Neural crest cell (in vitro differentiated cells): ENCODE measurements at places on chromosomes 1 and 21. TPM values are rescaled to one million over a fixed set of nuclear protein-coding genes. Genes with fewer than 3 reads are reported as not detected.

PDE9A gene
- 31.4 and 40.7 TPM in 2 replicates for total RNA-seq

DNA sequence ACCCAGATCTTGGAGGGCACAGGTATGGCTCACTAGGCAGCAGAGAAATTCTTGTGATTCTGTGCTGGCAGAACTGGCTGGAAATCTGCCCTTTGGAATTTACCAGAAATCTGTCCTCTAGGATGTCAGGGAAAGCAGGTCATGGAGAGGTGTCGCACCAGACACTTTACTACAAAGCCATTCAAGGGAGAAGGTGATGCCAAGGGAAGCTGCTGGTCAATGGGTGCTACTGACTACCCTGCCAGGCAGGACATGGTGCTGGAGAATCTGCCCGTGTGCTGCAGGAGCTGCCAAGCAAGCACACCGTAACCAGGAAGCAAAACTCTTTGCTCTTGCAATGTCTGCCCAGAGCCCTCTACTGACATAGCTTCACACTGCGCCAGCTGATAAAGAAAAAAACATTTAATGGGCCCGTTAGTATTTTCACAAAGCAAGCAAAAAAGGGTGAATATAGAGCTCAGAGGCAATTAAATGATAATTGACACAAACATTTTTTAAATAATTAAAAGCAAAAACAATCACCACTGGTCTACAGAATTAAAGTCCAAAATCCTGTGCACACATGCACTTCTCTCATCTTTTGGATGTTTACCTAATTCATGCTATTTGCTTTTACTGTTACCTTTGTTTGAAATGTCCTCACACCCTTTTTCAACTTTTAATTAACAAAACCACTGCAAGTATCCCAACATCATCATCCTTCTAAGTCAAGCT lies 7.2 kb upstream of the FBXO28 start:
- peaks cover 8% of the 10 kb centered on the region for H3K4me1 ChIP-seq
- no peak for DNase-seq
- no peak overlapping the region for H3K27ac ChIP-seq
- no peaks in the 10 kb centered on the region for H3K36me3 ChIP-seq

DNA sequence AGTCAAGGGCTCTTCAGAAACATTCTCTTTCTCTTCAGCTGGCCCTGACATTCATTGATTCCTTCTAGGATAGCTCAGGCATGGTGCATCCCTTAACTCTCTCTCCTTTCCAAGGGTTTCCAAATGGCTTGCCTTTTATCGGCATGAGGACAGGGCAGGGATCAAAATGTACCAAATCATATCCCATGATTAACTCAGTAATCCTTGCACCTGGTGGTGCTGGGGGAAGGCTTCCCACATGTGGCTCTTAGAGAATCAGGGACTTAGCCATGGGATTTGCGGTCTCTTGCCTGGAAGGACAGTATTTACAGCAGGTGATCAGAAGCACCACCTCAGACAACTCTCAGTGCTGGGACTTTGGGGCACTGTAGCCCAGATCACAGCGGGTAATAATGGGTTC lies 46.2 kb upstream of the EDEM3 start:
- H3K27ac ChIP-seq: no peak overlapping the region
- no peaks in the 10 kb centered on the region for H3K27me3 ChIP-seq
- no peak for DNase-seq
- peaks cover 5% of the 10 kb centered on the region for H3K4me1 ChIP-seq
- no peak overlapping the region for H3K4me3 ChIP-seq

DNA sequence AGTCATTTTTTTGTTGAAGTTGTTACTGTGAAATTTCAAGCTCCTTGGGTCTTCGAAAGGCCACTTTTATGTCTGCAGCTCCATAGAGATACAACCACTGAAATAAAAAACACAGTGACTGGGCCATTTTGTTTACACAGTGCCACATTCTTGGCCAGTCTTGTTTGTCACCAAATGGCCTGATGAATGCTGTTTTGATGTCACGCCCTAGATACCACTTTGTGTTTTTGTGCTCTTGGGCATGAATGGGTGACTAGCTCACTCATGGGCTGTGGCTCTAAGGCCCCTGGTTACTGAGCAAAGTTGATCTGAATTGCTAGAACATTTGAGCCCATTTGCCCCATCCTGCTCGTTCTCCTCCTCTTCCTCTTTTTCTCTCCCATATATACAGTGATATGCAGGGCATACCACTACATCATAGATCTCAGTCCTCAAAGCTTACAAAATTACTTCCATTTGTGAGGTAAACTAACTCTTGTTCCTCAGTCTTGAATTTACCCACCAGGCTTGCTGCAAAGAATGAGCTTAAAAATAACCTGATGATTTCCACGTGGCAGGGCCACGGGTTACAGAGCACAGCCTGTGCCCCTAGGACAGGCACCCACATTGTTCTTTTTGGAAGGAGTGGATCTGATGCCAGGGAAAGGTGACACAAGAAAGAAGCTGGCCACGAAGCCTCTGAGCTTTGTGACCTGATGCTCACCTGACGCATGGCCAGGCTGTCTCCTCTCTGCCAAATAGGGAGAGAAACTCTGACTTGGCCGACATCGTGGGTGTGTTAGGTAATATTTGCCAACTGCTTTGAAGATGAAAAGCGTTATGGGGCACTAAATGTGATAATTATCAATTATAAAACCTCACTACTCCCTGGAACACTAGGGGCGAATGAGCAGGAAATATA lies 92.4 kb downstream of the RUNX1 start:
- no peak overlapping the region for H3K27ac ChIP-seq
- no peak for DNase-seq
- no peaks in the 10 kb centered on the region for H3K27me3 ChIP-seq
- peaks cover 5% of the 10 kb centered on the region for H3K4me1 ChIP-seq
- no peak overlapping the region for H3K4me3 ChIP-seq

FH gene
- 91.4 and 93.2 TPM in 2 replicates for total RNA-seq

HEYL gene
- 4.9 and 5.0 TPM in 2 replicates for total RNA-seq

DNA sequence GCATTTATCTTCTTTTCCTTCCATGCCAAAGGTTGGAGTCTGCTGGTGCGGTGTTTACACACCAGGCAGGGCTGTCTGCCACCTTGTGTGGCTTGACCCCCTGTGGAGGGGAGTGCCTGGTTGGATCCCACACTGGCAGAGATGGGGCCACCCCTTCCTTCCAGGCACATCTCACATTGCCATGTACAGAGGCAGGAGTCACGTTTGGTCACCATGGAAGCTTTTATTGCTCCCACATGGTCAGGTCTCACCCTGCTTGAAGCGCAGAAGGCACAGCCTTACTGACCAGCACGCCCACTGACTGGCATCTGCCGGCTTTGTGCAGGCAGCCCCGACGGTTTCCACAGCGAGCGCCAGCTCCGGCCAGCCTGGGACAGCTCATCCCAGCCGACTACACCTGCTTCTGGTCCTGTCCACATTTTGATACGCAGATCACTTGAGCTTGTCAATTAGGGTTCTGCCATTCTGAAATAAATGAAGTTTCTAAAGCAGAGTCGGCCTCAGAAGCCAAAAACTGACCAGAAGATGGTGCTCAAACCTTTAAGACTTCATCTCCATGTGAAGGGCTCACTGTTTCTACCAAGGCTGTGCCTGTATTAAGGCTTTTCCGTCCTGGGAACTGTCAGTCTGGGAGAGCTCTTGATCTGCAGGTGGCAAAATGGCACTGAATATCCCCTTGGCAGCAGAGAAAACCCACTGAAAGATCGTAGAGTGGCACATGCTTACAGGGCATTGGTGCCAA lies 35.6 kb upstream of the EPHA8 start:
- no peak for DNase-seq
- peak overlapping the region; percentile 48 for H3K27ac ChIP-seq
- no peak overlapping the region for H3K4me3 ChIP-seq
- H3K36me3 ChIP-seq: peaks cover 7% of the 10 kb centered on the region
- H3K27me3 ChIP-seq: no peaks in the 10 kb centered on the region

- no peak overlapping the region for H3K4me3 ChIP-seq
- DNase-seq: no peak
- no peak overlapping the region for H3K27ac ChIP-seq
- no peaks in the 10 kb centered on the region for H3K27me3 ChIP-seq
- no peaks in the 10 kb centered on the region for H3K36me3 ChIP-seq
Measured at GRCh38 chr1:46158312-46159281, 16.3 kb upstream of the TSPAN1 start.

- no peak overlapping the region for H3K27ac ChIP-seq
- no peak overlapping the region for H3K4me3 ChIP-seq
- H3K36me3 ChIP-seq: peaks cover 27% of the 10 kb centered on the region
- DNase-seq: no peak
- no peaks in the 10 kb centered on the region for H3K4me1 ChIP-seq
Measured at GRCh38 chr1:214396330-214396729, 115.4 kb downstream of the SMYD2 start.

GRCh38 chr1:45009956-45010854 lies 919 bp downstream of the HECTD3 start:
- H3K27ac ChIP-seq: no peak overlapping the region
- peak overlapping the region; percentile 90 for H3K4me3 ChIP-seq
- H3K36me3 ChIP-seq: no peaks in the 10 kb centered on the region
- H3K27me3 ChIP-seq: no peaks in the 10 kb centered on the region
- H3K4me1 ChIP-seq: peaks cover 37% of the 10 kb centered on the region

DNA sequence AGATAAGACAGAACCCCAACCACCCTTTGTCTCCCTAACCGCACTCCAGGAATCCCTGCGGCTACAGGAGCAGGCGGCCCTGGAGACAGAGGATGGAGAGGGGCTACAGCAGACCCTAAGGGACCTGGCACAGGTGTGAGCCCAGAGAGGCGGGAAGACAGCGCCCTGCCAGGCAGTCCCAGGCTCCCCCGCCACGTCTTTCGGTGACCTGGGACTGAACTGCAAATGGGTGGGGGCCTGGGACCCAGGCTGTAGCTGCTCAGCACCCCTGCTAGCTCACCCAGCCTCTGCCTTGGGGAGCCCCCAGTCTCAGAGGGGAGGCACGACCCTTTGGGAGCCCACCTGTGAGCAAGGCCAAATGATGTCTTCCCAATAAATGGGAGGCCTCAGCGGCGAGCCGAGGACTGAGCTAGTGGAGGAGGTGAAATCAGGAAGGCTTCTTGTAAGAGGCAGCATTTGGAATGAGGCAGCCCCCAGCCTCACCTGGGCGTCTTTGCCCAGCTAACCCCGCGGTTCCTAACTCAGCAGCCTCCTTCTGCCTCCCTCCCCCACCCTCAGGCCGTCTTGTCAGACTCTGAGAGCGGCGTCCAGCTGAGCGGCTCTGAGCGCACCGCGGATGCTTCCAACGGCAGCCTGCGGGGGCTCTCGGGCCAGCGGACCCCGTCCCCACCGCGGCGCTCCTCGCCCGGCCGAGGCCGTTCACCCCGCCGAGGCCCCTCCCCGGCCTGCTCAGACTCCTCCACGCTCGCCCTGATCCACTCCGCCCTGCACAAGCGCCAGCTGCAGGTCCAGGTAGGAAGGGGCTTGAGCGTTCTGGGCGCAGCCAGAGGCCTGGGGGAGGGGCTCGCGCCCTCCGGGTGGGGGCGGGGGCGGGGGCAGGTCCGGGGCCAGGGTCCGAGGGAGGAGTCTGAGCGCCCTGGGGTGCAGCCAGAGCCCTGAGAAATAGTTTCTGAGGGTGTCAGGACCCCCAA lies 16.9 kb downstream of the CROCC start:
- no peak overlapping the region for H3K4me3 ChIP-seq
- no peaks in the 10 kb centered on the region for H3K27me3 ChIP-seq
- no peak for DNase-seq
- H3K36me3 ChIP-seq: peaks cover 3% of the 10 kb centered on the region

GRCh38 chr1:203996126-203996525 lies 76.8 kb upstream of the SOX13 start:
- peak overlapping the region; percentile 77 for H3K4me3 ChIP-seq
- DNase-seq: peak; percentile 38
- H3K4me1 ChIP-seq: peaks cover 44% of the 10 kb centered on the region
- H3K36me3 ChIP-seq: peaks cover 3% of the 10 kb centered on the region
- peak overlapping the region; percentile 98 for H3K27ac ChIP-seq
- no peaks in the 10 kb centered on the region for H3K27me3 ChIP-seq

GRCh38 chr1:150364231-150365003 lies 470 bp downstream of the RPRD2 start:
- H3K4me3 ChIP-seq: peak overlapping the region; percentile 96
- H3K4me1 ChIP-seq: peaks cover 41% of the 10 kb centered on the region
- H3K36me3 ChIP-seq: no peaks in the 10 kb centered on the region
- DNase-seq: peak; percentile 63

GRCh38 chr1:204418174-204419063 lies 6.8 kb upstream of the PPP1R15B start:
- no peak for DNase-seq
- peaks cover 5% of the 10 kb centered on the region for H3K36me3 ChIP-seq
- H3K27ac ChIP-seq: no peak overlapping the region
- no peak overlapping the region for H3K4me3 ChIP-seq

DNA sequence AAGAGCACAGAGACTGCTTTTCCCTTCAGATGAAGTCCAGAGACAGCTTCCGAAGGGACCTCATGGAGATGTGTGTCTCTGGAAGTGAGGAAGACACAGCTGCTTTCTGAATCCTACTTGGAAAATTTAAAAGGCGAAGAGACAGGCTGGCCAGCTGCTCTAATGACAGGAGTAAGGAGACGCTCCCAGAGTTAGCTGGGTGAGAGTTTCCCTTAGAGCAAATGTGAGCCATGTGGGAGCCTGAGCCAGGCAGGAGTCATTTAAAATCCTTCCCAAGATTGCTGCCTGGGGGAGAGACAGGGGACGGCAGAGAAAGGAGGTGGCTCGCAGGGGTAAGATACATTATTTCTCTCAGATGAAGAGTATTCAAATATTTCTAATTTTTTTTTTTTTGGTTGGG lies 53.1 kb downstream of the ZNF326 start:
- H3K4me1 ChIP-seq: no peaks in the 10 kb centered on the region
- H3K27me3 ChIP-seq: no peaks in the 10 kb centered on the region
- H3K4me3 ChIP-seq: no peak overlapping the region
- H3K27ac ChIP-seq: no peak overlapping the region

GRCh38 chr1:24003331-24003972 lies 23.3 kb upstream of the SRSF10 start:
- DNase-seq: no peak
- H3K36me3 ChIP-seq: no peaks in the 10 kb centered on the region
- peaks cover 19% of the 10 kb centered on the region for H3K27me3 ChIP-seq
- H3K4me1 ChIP-seq: no peaks in the 10 kb centered on the region
- H3K4me3 ChIP-seq: no peak overlapping the region
- H3K27ac ChIP-seq: no peak overlapping the region

DNA sequence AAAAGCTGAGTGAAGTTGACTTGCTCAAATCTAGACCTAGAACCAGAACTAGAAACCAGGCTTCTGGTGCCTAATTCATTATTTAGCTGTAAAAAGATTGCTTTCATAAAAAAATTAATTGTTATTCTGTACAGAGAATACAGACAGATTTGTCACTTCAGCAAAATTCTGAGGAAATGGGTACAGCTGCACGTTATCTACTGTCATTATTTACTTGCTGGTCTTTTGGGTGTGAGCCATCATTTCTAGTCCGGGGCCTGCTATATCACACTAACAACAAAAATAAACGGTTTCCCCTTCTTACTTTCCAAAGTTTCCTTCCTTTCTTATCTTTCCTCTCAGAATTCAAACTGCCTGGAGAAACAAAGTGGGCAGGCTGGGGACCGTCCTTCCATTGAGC lies 68.3 kb downstream of the PTGER3 start:
- no peak overlapping the region for H3K4me3 ChIP-seq
- H3K36me3 ChIP-seq: no peaks in the 10 kb centered on the region
- DNase-seq: no peak
- H3K4me1 ChIP-seq: no peaks in the 10 kb centered on the region

DNA sequence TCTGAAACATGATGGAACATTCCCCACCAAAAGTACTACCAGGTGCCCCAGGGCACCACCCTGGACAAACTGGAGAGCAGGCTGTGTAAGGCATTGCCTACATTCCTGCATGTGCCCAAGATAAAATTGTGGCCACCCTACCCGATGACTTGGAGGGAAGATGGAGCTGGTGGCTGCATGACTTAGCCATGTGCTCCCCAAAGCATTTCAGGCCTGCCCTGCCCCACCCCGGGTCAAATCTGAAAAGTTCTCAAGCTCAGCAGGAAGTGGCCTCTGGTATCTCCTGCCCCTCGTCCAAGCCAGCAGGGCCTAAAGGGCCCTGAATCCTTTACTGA lies 8.5 kb downstream of the CD2 start:
- H3K4me1 ChIP-seq: peaks cover 20% of the 10 kb centered on the region
- no peak overlapping the region for H3K4me3 ChIP-seq
- DNase-seq: no peak
- H3K27me3 ChIP-seq: no peaks in the 10 kb centered on the region

SPRR1A gene
- not detected in 2 replicates for total RNA-seq
